ENCODE measurements at places on chromosomes 11 and 22.

DNA sequence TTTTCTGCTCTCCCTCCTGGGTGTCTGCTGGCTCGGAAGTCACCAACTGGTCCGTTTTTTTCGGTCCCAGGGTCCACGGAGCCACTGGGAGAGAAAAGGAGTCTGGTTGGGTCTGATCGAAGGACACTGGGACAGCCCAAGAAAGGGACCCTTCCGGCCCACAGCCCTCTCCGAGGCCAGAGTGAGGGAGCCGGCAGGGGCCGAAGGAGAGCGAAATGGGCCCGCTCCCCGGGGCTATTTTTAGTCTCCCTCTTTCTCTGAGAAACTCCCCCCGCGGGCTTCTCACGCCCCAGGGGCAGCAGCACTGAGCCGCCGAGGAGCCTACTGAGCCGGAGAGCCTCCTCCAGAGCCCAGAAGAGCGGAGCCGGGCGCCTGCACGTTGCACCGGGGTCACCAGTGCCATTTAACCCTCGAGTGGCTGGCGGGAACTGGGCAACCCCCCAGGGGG is 1.9 kb downstream of the ESAM start:
- no peak for DNase-seq

DNA sequence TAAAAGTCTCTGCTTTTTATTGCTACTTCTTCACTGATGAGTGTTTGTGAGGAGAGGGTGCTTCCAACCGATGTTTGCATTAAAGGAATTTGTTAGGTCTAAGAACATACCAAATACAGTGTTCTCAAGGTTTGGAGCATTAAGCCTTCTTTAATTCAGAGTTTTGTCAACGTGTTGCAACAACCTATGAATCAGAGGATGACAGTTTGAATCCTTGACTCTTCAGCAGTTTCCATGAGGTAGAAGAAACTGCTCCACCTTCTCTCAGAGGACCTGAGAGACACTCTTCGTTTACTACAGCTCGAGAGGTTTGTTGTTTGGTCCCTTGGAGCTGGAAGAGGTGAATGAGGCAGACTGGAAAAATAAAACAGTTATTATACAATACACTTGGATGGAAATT is 55.7 kb downstream of the NCAM1 start:
- DNase-seq, result no peak

DNA sequence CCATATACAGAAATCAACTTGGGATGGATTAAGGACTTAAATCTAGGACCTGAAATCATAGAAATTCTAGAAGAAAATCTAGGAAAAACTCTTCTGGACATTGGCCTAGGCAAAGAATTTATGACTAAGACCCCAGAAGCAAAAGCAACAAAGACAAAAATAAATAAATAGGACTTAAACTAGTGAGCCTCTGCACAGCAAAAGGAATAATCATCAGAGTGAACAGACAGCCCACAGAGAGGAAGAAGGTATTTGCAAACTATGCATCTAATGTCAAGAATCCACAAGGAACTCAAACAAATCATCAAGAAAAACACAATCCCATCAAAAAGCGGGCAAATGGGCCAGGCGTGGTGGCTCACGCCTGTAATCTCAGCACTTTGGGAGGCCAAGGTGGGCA is 32.4 kb downstream of the TTC28 start:
- DNase-seq, result no peak

DNA sequence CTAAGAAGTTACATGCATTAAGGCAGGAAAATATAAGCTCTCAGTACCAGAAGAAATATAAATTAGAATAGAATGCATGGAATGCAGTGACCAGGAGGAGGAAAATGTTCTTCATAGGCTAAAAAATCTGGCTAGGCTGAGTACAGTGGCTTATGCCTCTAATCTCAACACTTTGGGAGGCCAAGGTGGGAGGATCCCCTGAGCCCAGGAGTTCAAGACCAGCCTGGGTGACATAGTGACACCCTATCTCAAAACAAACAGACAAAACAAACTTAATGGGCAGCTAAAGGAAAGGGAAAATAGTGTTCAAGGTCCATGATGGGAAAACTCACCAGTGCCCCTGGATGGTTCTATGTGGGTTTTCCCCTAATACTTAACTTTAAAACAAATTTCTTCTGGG is 78.3 kb upstream of the RASSF10 start:
- DNase-seq, result no peak

- DNase-seq, result no peak
Observed at GRCh38 chr22:19879246-19879570, 24.5 kb upstream of the GNB1L start.

- no peak for DNase-seq
Observed at GRCh38 chr11:71420455-71421241, 27.5 kb downstream of the DHCR7 start.

- no peak for DNase-seq
Observed at GRCh38 chr11:95703049-95703448, 86.5 kb downstream of the FAM76B start.

GRCh38 chr11:14261066-14261465 is 97.9 kb downstream of the RRAS2 start:
- no peak for DNase-seq

DNA sequence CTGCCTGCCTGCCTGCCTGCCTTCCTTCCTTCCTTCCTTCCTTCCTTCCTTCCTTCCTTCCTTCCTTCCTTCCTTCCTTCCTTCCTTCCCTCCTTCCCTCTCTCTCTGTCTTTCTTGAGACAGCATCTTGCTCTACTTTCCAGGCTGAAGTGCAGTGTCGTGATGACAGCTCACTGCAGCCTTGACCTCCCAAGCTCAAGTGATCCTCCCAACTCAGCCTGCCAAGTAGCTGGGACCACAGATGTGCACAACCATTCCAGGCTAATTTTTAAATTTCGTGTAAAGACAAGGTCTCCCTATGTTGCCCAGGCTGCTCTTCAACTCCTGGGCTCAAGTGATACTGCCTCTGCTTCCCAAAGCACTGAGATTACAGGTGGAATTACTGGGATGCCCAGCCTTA is 328.2 kb upstream of the SORL1-AS1 start:
- DNase-seq, result no peak

GRCh38 chr11:121478895-121479697 is 26.3 kb upstream of the SORL1-AS1 start:
- DNase-seq, result no peak

GRCh38 chr11:12727563-12728211 is 53.5 kb downstream of the TEAD1 start:
- DNase-seq, result no peak

DNA sequence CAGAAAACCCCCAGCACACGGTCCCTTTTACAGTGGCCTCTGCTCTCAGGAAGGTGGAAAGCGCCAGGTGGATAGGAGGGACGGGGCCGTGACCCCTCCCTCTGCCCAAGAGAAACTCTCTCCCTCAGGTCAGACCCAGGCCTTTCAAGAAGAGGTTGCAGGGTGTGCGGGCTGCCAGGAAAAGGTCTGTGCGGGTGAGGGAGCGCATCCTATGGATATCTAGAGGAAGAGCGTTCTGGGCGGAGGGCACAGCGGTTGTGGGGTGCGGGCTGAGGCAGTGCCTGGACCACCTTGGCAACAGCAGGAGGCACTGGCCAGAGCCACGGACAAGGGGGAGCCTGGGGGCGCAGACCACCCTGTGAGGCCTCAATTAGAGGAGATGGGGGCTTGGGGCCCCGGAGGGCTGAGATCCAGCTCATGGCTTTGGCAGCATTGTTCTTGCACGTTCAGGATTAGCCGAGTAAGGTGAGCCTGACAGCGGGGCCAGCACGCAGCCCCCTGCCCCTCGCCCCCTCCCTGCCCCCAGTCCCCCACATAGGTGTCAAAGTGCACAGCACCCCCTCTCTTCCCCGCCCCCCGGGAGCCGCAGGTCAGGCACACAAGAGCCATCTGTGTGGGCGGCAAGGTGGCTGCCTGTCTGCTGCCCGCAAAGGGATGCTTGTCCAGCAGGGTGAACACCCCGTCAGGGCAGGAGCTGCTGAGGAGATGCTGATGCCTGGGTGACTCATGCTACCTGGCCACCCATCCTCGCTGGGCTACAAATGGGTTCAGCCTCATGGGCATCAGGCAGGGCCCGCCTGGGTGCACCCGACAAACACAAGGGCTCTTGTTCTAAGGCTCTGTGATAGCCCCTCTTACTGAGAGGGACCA is 92.8 kb upstream of the KCNQ1OT1 start:
- peak; percentile 0 for DNase-seq

DNA sequence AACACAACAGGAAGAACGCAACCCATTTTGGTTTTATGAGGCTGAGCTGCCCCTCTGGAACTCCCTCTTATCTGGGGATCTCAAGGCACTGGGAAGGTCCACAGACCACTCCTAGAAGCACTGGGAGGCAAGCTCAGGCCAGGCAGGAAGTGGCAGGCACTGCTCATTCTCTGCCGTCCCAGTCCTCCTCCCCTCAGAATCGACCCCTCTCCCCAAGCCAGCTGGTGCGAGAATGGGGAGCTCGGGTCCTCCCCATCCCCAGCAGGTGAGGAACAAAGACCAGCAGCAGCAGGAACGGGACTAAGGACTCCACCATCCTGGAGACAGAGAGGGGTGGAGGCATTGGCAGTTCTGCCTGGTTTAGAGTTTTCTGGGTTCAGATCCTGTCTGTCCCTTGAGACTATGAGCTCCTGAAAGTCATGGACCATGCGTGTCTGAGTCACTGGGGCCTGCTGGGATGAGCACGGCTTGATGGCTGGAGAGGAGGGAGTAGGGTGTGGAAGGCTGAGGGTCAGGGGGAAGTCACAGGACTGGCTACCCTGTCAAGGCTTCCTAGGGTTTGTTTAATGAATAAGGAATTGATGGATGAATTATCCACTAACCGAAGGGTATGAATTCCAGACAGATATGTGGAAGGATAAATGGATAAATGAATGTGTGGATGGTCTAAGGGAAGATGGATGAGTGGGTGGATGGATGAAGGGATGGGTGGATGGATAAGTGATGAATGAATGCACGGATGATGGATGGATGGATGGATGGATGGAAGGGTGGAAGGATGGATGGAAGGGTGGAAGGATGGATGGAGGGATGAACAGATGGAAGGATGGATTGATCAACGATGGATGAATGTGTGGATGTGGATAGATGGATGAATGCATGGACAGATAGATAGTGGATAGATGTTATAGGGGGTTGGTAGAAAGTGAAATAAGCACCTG is 6.4 kb downstream of the MYEOV start:
- no peak for DNase-seq

DNA sequence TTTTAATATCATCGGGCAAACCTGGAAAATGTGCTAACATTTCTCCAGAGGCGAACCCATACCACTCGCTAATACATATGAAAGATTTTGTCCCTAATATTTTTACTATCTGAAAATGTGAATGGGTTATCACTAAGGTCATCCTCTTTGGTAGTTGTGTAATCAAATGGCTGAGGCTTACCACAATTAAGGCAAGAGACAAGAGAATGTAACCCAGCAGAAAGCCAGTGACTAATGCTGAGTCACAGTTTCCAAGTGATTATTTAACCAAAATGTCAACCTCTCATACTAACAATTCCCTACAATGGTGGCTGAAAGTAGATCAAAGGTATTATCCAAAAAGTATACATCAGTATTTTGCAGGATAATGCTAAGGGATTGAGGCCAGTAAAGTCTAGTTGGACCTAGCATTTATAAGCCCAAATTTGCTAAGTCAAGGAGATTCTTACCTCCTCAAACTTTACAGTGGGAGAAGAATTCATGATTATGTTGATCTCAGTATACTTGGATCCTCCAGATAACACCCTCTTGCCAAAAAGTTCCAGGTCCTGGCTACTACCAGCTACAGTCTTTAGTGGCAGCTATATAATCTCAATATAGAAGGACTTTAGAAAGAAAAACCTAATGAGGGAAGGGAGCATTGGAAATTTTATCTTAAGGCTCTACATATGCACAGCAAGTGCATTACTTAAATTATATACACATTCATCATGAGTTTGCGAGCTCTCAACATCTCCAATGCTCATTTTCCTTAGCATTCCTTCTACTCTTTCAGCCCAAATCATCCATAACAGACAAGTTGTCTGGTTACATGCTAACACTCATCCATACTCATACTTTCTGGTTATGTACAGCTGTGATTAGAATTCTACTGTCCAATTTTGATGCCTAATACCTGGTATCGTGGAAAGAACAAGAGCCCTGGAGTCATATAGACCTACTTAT is 25.4 kb downstream of the SIK3 start:
- DNase-seq, result no peak

All from T-helper 2 cell (primary cell).